ENCODE measurements at places on chromosomes 1 and 21.

DNA sequence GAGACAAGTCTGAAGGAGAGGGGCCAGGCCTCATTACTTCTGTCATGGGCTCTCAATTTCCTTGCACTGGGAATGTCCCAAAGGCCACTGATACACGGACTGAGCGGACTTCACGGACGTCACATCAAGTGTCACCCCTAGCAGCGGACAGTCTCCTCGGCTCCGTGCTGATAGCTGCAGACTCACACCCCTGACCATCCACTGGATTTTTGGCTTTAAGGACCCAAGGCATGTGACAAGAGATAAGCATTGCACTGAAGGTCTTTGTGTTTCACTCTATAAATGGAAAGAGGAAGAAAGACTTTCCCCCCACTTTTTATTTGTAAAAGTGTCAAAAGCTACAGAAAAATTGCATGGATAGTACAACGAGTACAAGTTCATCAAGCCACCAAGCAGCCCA is 200.4 kb upstream of the FGGY start:
- no peak for ATAC-seq

DNA sequence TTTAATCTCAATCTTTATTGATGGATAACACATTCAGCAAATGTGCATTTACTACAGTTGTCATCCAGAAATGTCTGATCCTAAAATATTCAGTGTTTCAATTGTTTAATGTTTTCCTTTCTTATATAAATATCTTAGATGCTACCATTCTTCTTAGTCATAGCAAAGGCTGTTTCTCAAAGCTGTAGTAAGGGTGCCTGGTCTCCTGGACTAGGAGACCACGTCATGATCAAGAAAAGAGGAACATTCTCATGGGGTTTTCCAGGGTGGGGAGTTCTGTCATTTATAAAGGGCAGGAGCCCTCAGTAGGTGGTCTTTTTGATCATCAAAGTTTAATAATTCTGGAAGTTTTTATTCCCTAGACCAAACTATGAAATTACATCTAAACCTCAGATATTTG is 292.8 kb downstream of the HMCN1 start:
- ATAC-seq: no peak

- peak; percentile 94 for ATAC-seq
These were observed 4.8 kb downstream of the FAAP20 start for GRCh38 chr1:2189459-2190425.

GRCh38 chr1:246081856-246082668 is 425.0 kb downstream of the SMYD3 start:
- ATAC-seq: no peak

GRCh38 chr1:26771285-26771642 is 16.5 kb upstream of the PIGV start:
- ATAC-seq: no peak

GRCh38 chr1:228807904-228808605 is 72.8 kb downstream of the RHOU start:
- ATAC-seq: no peak

DNA sequence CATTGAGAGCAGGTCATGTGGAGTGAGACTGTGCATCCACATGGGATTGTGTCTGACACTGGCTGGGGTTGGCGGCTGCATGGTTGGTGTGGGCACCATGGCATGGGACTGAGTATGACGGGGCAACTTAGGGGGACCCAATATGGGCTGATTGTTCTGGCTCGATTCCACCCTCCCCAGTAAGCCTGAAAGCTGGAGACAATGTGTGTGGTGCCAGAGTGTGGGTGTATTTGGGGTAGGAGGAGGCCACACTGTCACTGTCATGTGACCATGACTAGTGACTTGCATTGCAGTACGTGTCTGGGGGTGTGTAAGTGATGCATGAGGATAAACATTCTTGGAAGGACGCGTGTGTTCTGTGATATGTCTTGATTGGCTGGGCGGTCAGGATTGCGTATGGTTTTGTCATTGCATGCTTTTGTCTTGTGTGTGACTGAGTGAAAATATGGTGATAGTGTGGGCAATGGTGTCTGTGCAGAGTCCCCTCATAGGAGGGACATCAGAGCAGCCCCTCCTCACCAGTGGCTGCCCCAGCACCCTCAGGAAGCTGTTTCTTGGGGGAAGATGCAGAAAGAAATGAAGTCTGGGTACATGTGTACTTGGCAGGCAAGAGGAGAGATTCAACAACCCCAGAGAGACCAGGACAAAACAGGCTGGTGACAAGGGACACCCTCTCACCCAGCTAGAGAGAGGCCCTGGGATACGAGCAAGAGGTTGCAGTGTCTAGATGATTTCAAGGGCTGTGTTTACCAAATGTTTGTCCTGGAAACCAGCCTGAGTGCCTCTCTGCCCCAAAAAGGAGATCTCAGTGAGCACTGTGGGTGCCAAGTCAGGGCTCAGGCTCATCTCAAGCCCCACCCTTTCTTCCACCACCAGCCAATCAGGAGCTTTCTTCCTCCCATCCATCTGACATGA is 36.3 kb downstream of the SDC3 start:
- ATAC-seq: no peak

All from gastroesophageal sphincter (tissue), 4 donors.